ENCODE measurements at places on chromosomes 11 and 22.

GRCh38 chr11:72918851-72919250 lies 104.6 kb downstream of the ATG16L2 start:
- DNase-seq = no peak

DNA sequence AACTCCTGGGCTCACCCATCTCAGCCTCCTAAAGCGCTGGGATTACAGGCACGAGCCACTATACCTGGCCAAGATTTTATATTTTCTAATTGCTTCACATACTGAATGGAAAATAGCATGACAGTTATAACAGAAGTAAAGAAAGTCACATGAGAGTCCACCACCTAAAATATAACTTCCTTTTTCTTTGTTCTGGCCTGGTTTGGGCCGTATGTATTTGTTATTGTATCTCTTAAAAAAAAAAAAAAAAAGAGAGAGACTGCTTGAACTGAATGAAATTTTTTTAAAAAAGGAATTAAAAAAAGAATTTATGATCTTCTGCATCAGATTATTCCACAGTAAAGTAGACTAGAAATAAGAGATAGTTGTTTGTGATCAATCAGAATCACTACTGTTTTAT lies 86.0 kb upstream of the GRIK4 start:
- no peak for DNase-seq

- DNase-seq = no peak
These were observed 9.2 kb downstream of the TAB1 start for GRCh38 chr22:39408807-39409206.

DNA sequence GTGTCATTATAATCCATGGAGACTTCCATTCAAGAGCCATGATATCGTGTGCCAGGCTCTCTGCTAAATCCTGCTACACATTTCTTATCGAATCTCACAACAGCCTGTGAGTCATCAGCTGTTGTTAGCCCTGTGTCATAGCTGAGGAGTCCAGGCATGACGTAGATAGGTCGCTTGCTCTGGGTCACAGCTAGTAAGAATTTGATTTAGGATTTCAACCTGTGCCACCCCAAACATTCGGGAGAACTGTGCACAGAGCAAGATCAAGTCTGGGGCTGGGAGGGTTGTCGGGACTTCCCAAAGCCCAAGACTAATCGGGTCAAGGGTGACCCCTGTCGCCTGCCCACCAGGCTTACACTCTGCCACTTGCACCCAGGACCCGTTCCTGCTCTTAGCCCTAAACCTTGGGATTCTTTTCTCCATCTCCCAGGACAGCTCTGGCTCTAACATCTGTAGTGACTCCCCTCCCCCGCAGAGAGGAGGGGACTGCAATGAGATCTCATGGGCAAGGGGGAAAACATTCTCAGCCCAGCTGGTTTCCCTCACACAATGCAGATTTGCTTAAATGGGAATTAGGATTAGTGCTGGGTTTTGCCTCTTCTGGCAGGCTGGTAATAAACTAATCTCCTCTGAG lies 34.3 kb downstream of the TSPAN18 start:
- no peak for DNase-seq

DNA sequence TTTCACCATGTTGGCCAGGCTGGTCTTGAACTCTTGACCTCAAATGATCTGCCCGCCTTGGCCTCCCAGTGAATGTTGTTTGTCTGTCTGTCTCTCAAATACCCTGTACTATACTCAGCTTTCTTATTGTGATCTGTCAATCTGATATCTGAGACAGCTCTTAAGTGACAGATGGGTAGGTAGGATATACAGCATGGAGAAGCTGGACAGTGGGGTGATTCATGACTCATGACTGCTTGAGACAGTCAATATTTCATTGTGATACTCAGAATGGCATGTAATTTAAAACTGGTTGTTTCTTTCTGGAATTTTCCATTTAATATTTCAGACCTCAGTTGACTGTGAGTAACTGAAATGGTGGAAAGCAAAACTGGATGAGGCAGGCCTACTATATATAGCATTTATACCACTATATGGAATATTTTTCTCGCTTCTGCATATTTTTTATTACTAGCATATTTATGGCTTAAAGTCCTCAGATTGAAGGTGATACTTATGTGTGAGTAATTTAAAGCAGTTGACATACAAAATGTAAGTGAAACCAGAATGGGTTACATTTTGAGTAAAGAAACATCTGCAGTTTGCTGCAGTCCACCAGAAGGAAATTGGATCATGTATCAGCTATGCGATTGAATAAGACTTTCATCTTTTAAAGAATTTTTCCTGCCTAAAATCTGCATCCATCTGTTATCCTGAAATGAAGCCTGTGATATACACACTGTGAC lies 22.3 kb downstream of the ARHGAP42 start:
- DNase-seq = no peak

- no peak for DNase-seq
These were observed 62.2 kb upstream of the TENM4 start for GRCh38 chr11:79503028-79503427.

DNA sequence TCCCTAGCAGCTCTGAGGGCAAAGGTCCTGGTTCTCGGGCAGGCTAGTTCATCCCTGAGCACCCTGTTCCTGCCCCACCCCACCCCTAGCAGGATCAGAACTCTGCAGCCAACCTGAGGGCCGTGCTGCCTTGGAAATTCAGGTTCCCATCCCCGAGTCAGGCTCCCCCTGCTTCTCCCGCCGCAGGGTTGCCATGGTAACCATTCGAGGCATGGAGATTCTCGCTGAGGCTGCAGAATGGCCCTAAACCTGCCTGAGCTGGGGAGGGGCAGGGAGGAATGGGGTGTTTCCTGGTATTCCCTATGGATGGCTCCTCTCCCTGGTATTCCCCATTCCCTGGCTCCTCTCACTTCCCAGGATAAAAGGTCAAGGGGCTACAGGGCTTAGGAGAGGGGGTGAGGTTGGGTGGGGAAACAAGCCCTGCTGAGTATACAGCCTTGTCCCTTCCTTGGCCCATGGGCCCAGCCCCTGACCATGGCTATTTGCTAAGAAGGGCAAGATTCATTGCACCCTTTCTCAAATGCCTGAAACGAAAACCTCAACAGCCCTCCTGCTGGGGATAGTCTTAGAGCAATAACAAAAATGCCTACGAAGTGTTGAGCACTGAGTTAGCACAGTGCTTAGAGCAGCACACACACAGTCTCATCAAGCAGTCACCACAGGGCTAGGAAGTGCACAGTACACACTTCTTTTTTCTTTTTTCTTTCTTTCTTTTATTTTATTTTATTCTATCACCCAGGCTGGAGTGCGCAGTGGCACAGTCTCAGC lies 58.7 kb downstream of the CHST1 start:
- DNase-seq = no peak

- no peak for DNase-seq
These were observed 18.8 kb downstream of the PPIL2 start for GRCh38 chr22:21684492-21685163.

GRCh38 chr11:356610-357009 lies 12.7 kb upstream of the B4GALNT4 start:
- DNase-seq = no peak

Measured in stimulated activated naive CD4-positive, alpha-beta T cell treated with Interleukin-2 at 50 U/mL for 16 hours (primary cell).